ENCODE measurements at places on chromosomes 1 and 21. TPM values are rescaled to one million over a fixed set of nuclear protein-coding genes. Genes with fewer than 3 reads are reported as not detected.
A peak's percentile ranks its signal among the peaks of the same experiment; 100 is the strongest.

SPRR2G gene
- not detected for total RNA-seq

- H3K36me3 ChIP-seq = no peaks in the 10 kb centered on the region
- DNase-seq = no peak
- H3K4me1 ChIP-seq = no peaks in the 10 kb centered on the region
- no peak overlapping the region for H3K4me3 ChIP-seq
Observed at GRCh38 chr1:210588946-210589345, 260.2 kb downstream of the HHAT start.

- no peaks in the 10 kb centered on the region for H3K27me3 ChIP-seq
- H3K27ac ChIP-seq = peak overlapping the region; percentile 90
- DNase-seq = no peak
- no peak overlapping the region for H3K4me3 ChIP-seq
- H3K4me1 ChIP-seq = peaks cover 49% of the 10 kb centered on the region
- peaks cover 7% of the 10 kb centered on the region for H3K36me3 ChIP-seq
Observed at GRCh38 chr1:204321051-204321450, 38.7 kb downstream of the PLEKHA6 start.

DNA sequence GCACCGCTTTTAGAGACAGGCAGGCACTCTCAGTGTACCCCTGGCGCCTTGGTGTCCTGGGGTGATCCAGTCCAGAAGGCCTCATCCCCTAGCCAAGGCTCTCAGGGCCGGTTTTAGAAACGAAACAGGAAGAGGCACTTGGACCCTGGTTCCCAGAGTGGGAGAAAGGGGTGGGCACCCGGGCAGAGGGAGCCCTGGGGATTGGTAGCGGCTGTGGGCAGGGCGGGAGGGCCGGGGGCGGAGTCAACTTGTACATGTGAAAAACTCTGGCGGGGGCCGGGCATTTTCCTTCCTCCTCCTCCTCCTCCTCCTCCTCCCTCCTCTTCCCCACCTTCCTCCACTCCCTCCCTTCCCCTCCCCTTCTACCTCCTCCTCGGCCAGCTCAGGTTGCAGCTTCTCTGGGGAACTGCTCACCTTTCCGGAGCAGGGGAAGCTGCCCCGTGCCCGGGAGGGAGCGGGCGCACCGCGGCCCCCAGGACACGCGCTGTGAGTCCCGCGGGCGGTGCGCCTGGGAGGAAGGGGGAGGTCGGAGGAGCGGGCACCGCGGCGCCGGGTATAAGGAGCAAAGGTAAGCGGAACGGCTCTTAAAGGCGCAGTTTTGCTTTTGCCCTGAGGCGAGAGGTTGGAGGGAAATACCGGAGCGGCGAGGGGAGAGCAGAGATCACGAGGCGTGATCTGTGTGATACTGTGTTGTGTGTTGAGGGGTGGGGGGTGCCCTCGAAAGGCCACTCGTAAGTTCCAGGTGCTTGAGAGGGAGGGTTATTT is at the start of gene CDK18:
Gene CDK18, plus strand, starts transcription at position 359 of the 765 bp plus-strand sequence. CDS start 18,499 bp downstream, outside the sequence.
- peak within 1 kb of the TSS; percentile 69 for H3K4me3 ChIP-seq
- no peak within 1 kb of the TSS for H3K27ac ChIP-seq
- H3K36me3 ChIP-seq = no peaks in the 10 kb centered on the region
- H3K27me3 ChIP-seq = no peaks in the 10 kb centered on the region
- H3K4me1 ChIP-seq = peaks cover 17% of the 10 kb centered on the region

GRCh38 chr1:81069856-81070255 is 730.9 kb upstream of the ADGRL2 start:
- H3K4me3 ChIP-seq = no peak overlapping the region
- H3K27ac ChIP-seq = no peak overlapping the region
- H3K27me3 ChIP-seq = no peaks in the 10 kb centered on the region
- no peak for DNase-seq
- no peaks in the 10 kb centered on the region for H3K4me1 ChIP-seq

Data from PC-3 (cell line).